ENCODE measurements at places on chromosomes 16 and 17.
A peak's percentile ranks its signal among the peaks of the same experiment; 100 is the strongest.

DNA sequence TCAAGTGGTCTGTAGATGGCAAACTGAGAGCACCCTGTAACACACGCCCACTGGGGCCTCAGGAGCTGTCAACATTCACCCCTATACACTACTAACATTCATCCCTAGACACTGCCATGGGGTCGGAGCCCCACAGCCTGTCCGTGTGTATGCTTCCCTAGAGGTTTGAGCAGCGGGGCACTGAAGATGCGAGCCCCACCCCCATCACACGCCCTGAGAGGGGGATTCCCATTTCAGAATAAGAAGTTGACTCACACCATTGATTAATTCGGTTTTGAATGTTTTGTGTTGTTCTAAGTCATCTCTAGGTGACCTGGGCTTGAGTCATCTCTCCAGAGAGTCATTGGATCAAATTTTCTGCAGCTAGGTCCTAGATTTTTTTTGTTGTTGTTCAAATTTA is 37.3 kb upstream of the MMD start:
- DNase-seq = no peak

DNA sequence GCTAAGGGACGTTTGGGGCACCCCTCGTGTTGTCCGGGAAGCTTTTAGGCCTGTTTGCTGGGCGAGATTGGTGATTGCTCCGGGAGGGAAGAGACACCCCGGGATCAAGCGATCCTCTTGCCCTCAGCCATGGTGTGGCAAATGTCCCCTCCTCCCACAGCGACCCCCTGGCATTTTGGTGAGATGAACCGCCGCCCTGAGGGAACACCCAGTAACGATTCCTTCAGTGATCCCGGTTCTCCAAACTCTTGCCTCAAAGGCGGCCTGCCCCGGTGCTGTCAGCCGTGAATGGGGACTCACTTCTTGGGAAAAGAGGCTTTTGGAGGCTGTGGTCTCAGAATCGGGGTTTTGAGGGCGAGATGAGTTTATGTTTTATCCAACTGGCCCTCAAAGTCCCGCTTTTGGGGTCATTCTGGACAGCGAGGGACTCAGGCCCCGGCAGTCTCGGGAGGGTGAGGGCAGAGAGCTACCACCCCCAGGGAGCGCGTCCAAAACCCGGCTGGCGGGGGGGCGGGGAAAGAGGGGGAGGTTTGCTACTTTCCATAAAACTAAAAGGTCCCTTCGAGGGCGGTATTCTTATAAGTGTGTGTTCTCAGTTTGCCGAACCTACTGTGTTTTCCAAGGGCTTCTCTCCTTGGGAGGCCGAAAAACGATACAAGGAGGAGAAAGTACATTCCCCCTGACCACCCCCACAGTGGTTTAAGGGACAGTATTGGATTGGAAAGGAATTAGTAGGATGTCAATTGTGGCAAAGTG is 232.7 kb downstream of the MRTFB start:
- no peak for DNase-seq

DNA sequence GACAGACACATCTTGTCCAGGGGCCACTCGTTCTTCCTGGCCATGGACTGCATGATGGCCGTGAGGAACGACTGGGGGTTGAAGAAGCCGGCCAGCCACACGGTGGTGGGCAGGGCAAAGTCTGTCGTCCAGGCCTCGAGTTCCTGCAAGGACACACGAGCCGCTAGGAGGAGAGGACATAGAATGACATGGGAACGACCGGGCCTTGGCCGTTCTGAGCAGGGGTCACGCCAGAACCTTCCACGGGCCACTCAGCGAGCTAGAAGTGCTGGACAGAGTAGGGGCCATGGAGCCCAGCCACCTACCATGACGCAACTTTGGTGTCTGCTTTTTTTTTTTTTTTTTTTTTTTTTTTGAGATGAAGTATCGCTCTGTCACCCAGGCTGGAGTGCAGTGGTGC is 47.0 kb downstream of the PGS1 start:
- no peak for DNase-seq

GRCh38 chr16:89701425-89702406 is at the start of gene SPATA2L:
Gene SPATA2L, minus strand, starts transcription at chr16:89701705. Its CDS starts 473 bp downstream, at chr16:89701232.
- peak; percentile 99 for DNase-seq

DNA sequence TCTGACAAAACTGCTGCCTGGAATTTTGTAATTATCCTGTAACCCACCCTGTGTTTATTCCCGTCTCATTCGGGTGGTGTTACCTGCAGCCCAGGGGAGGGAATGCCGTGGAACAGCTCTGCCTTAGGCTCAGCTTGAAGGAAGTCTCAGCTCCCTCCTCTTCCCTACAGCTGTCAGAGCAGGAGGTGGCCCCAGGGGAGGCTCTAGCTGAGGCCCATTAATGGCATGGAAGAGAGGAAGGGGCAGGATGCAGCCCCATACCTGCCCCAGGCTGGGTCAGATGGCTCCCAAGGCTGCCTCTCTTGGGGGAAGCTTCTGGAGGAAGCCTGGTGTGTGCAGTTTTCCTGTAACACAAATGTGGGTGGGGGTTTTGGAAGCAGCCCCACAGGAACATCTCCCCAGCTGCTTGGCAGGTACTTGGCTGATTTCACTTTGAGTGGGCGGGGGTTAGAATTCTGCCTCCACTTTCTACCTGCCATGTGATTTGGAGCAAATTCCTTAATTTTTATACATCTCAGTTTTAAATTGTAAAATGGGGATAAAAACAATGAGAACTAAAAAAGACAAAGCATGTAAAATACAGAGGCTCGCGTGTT is 103.9 kb downstream of the MGAT5B start:
- no peak for DNase-seq

GRCh38 chr16:17511340-17511739 is 40.6 kb upstream of the XYLT1 start:
- DNase-seq = no peak

DNA sequence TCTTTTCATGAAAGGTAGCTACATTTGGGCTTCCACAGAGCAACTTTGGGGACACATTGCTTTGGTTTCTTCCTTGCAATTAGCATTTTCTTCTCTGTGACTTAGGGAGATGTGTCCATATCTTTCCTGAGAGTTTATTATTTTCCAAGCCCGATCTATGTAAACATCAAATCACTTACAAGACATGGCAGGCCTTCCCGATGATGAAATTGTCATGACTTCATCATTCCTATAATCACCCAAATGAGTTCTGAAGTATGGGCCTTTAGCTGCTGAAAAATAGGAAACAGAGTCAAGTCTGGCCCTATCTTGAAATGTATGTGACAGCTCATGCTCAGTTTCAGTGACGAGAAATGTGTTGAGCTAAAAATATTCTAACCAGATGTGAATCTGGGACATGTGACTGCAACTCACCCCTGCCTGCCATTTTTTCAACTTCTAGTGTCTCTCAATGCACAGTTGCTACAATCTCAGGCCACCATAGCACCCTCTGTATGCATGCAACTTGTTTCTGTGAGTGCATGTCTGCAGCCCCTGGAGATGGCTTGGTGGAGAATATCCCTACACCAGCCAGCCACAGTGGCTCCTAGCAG is 199.6 kb upstream of the MAF start:
- DNase-seq = no peak

- DNase-seq = no peak
These were observed 40.8 kb upstream of the MEAK7 start for GRCh38 chr16:84545114-84545737.

DNA sequence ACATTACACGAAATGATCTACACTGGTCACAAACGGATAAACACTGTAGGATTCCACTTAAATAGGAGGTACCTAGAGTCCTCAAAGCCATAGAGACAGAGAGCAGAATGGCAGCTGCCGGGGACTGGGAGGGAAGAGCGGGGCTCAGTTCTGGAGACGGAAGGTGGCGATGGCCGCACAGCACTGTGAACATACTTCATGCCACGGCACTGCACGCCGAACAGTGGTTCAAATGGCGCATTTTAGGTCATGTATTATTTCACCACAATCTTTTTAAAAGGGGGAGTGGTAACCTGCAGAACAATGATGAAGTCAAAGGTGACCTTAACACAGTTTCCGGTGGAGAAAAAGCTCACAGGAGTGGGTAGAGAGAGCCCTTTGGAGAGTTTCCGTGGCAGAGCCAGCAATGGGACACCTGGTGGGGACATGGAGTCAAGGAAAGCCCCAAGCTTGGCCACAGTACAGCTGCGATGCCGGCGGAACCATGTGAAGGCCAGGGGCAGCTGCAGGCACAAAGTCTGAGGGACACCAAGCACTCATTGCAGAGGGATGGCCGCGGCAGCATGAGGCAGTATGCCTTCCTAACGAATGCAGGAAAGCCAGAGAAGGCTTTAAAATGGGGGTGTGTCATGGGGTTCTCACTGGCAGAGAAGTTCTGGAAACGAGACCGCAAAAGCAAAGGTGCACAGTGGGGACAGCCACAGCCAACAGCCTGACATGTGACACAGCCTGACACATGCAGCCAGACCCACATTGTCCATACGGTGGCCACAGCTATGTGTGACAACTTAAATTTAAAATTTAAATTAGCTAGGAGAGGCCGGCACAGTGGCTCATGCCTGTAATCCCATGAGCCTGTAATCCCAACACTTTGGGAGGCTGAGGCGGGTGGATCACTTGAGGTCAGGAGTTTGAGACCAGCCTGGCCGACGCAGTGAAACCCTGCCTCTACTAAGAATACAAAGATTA is 7.3 kb downstream of the FLCN start:
- DNase-seq = no peak

- no peak for DNase-seq
These were observed 59.8 kb upstream of the RBFOX3 start for GRCh38 chr17:79670537-79671084.

GRCh38 chr17:35154196-35155165 is 6.9 kb downstream of the UNC45B start:
- no peak for DNase-seq

DNA sequence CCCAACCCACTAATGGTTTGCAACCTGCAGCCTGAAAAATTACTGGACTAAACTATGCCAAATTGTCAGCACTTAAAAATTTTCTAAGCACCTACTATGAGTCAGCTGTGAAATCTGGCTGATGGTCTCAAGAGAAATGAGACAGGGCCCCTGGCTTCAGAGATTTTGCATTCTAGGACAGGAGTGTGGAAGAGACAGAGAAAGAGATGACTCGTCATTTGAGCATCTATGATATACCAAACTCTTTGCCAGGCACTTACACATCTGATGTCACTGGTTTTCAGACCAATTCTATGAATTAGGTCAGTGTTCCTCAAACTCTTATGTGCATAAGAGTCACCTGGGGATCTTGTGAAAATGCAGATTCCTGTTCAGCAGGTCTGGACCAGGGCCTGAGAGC is 44.4 kb downstream of the CLEC19A start:
- no peak for DNase-seq

DNA sequence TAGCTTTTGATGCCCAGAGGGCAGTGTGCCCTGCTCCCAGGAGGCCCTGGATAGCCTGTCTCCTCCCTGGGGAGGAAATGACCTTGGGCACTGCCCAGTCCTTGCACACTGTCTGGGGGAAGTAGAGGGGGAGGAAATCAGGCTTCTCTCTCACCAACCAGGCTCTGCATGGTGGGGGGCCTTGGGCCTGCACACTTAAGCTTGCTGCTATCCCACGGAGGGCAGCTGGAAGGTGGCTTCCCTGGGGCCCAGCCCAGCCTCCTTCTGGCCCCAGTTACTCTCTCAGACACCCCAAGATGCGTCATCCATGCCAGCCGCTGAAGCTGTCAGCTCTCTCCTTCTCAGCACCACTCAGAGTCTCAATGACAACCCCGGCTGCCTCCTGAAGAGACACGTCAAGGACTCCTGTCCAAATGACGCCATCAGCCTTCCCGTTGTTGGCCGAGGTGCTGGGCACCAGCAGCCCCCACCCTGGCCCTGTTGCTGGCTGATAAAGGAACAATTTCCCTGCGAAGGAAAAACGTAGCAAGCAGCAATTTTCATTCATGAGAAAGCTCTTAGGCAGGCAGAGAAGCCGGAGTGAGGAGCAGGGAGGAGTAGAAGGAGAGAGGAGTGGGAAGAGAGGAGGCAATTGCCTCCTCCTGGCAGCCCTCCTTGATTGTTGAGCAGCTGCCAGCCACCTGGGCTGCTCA is 95.5 kb downstream of the SDK2 start:
- no peak for DNase-seq

GRCh38 chr17:7235693-7236665 is 1.7 kb upstream of the DVL2 start:
- DNase-seq = no peak

DNA sequence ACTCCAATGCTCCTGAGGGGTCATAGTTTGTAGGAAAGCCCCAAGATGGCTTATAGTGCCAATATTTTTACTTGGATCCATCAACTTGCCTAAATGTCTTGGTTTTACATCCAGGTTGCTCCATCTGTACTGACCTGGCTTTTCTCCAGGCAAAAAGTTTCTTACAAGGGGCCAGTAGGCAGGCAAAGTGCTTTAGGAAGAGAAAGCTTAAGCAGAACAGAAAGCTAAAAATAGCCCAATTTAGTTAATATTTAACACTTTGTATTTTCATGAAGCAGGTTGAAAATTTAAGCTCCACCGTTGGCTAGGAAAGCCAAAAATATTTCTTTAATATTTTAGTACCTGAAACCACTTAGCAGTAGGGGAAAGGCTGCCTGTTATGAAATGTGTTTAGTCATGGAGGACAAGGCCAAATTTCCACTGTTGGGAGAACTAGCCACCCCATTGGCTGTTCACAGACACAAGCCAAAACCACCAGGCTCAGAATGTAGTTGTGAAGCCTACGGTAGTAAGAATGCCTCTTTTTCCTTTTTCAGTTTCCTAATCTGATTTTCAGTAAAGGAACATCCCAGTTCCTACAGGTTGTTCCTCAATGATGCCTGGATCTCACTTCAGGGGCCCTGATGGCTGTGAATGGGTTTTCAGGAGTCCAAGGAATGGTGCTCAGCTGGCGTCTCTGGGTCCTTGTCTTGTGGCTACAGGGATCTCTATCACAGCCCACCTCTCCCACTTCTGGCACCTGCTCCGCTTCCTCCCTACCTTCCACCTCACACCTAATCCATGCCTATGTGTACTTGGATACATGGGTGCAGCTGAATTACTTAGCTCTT is 324.8 kb downstream of the PMP22 start:
- DNase-seq = no peak

GRCh38 chr16:16126896-16127295 is 96.4 kb downstream of the ABCC6 start:
- no peak for DNase-seq

DNA sequence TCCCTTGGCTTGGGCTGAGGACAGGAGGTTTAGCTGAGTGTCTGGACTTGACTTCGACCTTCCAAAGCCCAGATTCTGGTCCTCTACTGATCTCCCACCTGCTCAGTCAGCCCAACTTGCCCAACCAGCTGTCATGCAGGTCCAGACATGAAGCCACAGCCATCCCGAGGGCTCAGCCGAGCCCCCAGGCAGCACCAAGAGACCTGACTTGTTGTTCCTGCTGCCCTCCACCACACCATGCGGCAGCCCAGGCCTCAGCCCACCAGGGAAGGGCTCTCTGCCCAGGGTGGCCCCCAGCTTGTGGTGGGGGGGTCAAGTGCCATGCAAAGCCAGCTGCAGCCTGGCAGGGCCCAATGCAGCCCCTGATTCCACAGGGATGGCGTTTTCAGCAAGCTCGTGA is 17.2 kb upstream of the CACNG4 start:
- no peak for DNase-seq
